Activated T-cell treated with anti-CD3 and anti-CD28 coated beads, Interleukin-2, amount 50 U/mL, for 4 hours (primary cell): ENCODE measurements at places on chromosomes 2 and 18. TPM values are rescaled to one million over a fixed set of nuclear protein-coding genes. Genes with fewer than 3 reads are reported as not detected.

DNA sequence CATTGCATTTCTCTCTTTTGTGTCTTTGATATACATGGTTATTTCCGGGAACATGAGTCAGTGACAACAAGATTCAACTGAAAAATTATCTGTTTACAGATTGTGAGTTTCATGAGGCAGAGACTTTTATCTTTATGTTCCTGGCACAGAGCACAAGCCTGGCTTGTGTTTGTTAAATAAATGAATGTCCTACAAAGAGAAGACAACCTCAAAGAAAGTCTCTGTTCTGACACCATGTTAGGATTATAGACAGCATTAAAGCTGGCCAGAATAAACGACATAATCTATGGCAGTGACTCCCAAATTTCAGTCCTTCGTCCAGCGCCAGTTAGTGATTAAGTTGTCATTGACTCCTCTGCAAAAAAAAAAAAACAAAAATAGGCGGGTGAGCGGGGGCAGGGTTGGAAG, 97.4 kb upstream of the DNAJC10 start:
- DNase-seq, result no peak

DNA sequence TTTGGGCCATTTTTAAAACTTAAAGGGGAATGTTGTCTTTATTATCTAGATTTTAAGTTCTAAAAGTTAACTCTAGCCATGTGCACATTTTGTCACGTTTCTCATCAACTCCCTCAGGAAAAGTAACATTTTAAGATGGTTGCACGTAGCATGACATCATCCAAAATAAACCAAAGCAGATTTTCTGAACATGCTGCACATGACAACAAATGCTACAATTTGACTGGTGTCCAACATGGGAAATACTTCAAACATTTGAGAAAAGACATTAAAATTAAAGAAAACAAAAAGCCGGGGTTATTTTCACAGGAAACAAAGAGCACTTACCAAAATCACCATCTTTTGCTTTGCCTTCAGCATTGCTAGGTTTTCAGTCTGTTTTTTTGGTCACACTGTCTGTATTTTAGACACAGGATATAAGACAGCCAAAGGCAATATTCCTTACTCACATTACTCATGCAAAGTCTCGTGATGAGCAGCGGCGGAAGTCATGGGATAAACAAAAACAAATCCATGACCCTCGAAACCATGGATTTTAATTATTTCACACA, 51.3 kb upstream of the RND3 start:
- DNase-seq, result no peak

- DNase-seq, result no peak
Observed at GRCh38 chr2:68295516-68295915, 24.2 kb downstream of the CNRIP1 start.

- DNase-seq, result no peak
Observed at GRCh38 chr2:182581196-182581935, 134.7 kb upstream of the DNAJC10 start.

GRCh38 chr2:207505171-207505570, 24.6 kb upstream of the CREB1 start:
- no peak for DNase-seq

DNA sequence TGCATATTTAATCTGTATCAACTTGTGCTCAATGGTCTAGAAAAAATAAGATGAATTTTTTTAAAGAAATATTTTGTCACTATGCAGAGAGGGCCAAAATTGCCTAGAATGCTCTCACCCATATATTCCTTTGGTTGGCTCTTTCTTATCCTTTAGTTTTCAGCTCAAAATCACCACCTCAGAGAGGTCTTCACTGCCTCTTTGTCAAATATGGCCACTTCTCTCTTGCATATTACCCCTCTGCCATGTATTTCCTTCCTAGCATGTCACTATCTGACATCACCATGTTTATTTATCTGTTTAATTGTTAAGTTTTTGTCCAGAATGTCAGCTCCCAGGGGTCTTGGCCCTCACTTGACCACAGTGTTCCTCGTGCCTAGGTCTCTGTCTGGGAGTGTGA, 535.2 kb upstream of the CDH2 start:
- DNase-seq, result no peak

DNA sequence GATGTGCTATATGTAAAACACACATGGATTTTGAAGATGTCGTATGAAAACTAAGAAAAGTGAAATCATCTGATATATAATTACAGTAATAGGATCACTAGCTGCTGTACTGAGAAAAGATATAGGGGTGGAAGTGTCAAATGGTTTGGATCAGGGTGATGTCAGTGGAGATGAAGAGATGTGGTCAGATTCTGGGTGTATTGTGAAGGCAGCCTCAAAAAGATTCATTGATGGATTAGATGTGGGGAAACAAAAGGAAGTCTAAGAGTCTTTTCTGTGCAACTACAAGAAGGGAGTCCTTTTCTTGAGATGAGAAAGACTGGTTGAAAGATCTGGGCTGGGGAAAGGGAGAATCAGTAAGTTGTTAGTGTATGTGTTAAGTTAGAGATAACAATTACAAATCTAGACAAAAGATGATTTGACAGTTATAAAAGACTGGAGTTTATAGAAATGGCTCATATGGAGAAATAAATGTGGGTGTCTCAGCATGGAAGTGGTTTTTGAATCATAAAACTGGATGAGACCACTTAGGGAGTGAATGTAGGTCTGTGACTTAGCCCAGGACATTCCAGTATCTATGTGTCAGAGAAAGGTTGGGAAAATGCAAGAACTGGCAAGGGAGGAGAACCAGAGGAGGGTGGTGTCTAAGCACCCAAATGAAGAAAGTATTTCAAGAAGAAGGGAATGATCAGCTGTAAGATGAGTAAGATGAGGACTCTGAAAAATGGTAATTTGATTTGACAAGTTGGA, 347.4 kb downstream of the PARD3B start:
- no peak for DNase-seq

The ACTG2 gene
- total RNA-seq, result 0.63 TPM

The HOXD10 gene
- total RNA-seq, result not detected
